ENCODE measurements at places on chromosomes 2 and 18. TPM values are rescaled to one million over a fixed set of nuclear protein-coding genes. Genes with fewer than 3 reads are reported as not detected.

- peaks cover 7% of the 10 kb centered on the region for H3K27me3 ChIP-seq
- DNase-seq = no peak
- H3K4me3 ChIP-seq = no peak overlapping the region
- H3K4me1 ChIP-seq = no peaks in the 10 kb centered on the region
- H3K27ac ChIP-seq = no peak overlapping the region
Observed at GRCh38 chr18:45329316-45329715, 286.0 kb upstream of the SLC14A2 start.

ANKRD30BL gene
- not detected for total RNA-seq

- H3K36me3 ChIP-seq = no peaks in the 10 kb centered on the region
- no peaks in the 10 kb centered on the region for H3K27me3 ChIP-seq
- peak overlapping the region; percentile 64 for H3K27ac ChIP-seq
- DNase-seq = peak; percentile 28
Observed at GRCh38 chr18:2881088-2881839, 34.5 kb downstream of the EMILIN2 start.

DNMT3A gene
- total RNA-seq = 53.5 TPM

MTIF2 gene
- total RNA-seq = 44.2 TPM

DNA sequence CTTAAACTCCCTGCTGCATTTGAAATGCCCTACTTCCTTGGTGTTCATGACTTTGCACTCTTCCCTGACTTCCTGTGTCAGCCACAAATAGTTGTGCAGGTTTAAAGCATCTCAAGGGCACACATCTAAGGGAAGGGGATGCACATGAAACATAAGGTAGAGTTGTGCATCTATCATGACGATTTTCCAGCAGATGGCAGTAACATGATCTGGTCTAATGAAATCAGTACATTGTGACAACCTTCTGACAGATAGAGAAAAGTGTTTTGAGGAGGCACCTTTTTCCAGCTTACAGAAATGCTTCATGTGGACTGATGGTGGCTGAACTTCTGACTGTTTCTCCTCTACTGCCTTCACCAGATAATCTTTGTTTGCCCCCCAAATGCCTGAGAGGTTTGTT is 238.9 kb downstream of the XIRP2 start:
- DNase-seq = no peak
- H3K36me3 ChIP-seq = no peaks in the 10 kb centered on the region
- H3K27ac ChIP-seq = no peak overlapping the region
- no peak overlapping the region for H3K4me3 ChIP-seq
- H3K27me3 ChIP-seq = no peaks in the 10 kb centered on the region

GRCh38 chr18:22347606-22348511 is 69.9 kb downstream of the CTAGE1 start:
- peaks cover 4% of the 10 kb centered on the region for H3K4me1 ChIP-seq
- H3K27ac ChIP-seq = no peak overlapping the region
- no peak for DNase-seq
- peak overlapping the region; percentile 21 for H3K4me3 ChIP-seq
- H3K36me3 ChIP-seq = no peaks in the 10 kb centered on the region

CXCR1 gene
- not detected for total RNA-seq

NTSR2 gene
- not detected for total RNA-seq

PPP1R7 gene
- total RNA-seq = 93.8 TPM

DNA sequence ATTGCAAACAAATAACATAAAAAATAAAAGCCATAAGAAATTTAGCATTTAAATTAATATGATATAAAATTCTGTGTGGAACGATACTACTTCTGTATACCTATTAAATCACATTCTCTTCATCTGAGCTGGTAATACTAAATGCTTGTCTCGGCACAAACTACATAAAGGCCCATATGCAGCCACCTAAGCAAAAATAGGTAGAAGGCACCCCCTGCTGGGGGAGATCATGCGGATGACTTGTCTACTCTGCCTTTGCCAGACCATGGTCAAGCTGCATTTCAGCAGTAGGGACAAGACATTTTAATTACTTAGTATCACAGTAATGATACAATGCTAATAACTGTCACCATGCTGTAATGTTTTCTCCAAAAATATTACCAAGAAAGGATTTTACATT is 108.0 kb downstream of the CDH19 start:
- H3K27ac ChIP-seq = no peak overlapping the region
- H3K36me3 ChIP-seq = no peaks in the 10 kb centered on the region
- no peak overlapping the region for H3K4me3 ChIP-seq
- H3K4me1 ChIP-seq = no peaks in the 10 kb centered on the region

DNA sequence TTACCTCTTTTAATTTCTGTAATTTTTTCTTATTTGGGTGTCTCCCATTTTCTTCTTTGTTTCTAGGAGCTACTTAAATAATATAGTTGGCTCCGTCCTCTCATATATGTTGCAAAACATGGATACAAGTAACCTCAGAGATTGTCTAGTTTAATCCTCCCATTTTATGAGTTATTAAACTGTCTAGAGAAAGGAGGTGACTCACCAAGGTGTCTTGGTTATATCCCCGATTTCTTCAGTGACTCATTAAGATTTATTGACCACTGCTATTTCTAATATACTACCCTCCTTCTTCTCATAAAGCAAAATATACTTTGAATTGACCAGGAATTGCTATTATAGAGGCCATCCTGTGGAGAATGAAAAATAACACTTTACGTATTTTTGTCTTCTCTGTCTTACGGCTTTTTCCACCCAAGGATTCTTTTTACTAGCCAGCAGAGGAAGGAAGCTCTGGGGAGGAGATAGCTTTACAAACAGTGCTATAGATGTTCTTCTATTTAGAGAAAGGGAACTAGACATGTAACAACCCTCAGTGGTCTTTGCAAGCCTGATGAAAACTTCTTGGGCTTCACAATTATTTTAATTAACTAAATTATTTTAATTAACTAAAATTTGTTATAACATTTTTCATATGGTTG is 300.4 kb upstream of the TNP1 start:
- H3K4me3 ChIP-seq = no peak overlapping the region
- DNase-seq = no peak
- no peak overlapping the region for H3K27ac ChIP-seq
- H3K27me3 ChIP-seq = peaks cover 11% of the 10 kb centered on the region
- no peaks in the 10 kb centered on the region for H3K36me3 ChIP-seq

ICOS gene
- 211 TPM for total RNA-seq

LINC00305 gene
- not detected for total RNA-seq

GRCh38 chr2:78423631-78424030 is 601.9 kb upstream of the REG3G start:
- DNase-seq = no peak
- H3K27ac ChIP-seq = no peak overlapping the region
- H3K4me1 ChIP-seq = no peaks in the 10 kb centered on the region
- H3K36me3 ChIP-seq = no peaks in the 10 kb centered on the region
- no peak overlapping the region for H3K4me3 ChIP-seq
- no peaks in the 10 kb centered on the region for H3K27me3 ChIP-seq

DNA sequence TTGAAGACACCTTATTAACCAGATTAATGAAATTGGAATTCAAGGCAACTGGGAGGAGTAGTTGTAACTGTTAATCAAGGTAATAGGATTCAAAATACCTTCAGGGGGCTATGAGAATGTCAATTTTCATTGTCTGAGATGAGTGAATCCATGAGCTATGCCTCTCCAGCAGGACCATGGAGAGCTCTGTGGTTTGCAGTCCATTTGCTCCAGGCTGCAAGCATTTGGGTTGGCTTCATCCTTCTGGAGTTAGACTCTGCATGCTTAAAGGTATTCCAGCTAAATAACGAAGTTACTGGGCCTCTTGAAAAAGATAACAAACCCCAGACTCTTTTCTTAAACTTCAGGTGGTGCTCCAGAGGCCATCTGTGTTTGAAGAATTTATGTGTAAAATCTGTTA is 207.1 kb upstream of the SLC8A1 start:
- no peak for DNase-seq
- H3K27ac ChIP-seq = no peak overlapping the region
- no peaks in the 10 kb centered on the region for H3K27me3 ChIP-seq

DNA sequence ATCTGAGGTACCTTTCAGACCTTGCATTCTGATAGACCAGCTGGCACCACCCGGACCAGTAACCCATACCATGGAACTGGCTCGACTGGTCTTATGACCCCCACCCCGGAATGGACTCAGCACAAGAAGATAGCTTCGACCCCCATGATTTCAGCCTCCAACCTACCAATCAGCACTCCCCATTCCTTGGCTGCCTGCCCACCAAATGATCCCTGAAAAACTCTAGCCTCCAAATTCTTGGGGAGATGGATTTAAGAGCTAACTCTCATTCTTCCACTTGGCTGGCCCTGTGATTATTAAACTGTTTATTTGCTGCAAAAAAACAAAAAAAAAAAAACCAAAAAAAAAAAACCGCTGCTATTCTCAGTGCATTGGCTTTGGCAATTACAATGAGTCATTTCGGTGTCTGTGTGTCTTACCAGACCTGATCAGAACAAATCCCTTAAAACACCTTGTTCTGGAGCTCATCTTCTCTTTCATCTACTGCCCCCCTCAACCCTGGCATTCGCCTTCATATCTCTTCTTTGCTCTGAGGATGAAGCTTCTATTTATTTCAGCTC is 60.1 kb upstream of the KIF5C start:
- H3K4me3 ChIP-seq = no peak overlapping the region
- no peaks in the 10 kb centered on the region for H3K36me3 ChIP-seq
- DNase-seq = no peak
- peaks cover 9% of the 10 kb centered on the region for H3K27me3 ChIP-seq

DNA sequence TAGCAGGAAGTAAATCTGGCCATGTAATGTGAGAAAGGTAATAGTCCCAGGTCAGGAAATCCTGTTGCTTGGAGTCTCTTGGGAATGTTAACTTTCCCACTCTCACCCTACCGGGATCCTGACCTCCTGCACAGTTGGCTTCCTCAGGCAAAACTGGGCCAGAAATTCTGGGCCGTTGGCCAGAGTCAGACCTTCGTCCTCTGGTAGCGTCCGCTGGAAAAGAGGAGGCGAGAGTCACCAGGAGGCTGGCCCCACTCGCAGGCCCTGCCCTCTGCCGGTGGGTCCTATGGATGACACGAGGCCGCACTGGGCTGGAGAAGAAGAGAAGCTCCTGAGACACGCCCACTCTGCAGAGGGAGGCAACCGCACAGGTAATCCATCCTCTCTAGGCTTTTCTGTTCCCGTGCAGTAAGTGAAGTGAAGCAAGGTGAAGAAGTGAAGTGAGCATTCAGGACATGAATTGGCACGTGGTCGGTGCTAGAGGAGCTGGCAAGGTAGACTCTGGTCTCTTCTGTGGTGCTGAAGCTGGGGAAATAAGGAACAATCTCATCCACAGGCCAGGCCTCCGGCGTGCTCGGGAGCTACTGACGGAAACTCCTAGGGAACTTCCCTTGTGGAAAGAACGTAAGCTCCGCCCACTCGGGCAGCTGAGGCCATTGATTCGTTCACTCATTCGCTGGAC is 182.7 kb upstream of the GLI2 start:
- H3K4me3 ChIP-seq = no peak overlapping the region
- peak; percentile 63 for DNase-seq
- H3K4me1 ChIP-seq = peaks cover 3% of the 10 kb centered on the region
- no peak overlapping the region for H3K27ac ChIP-seq
- H3K27me3 ChIP-seq = peaks cover 32% of the 10 kb centered on the region

DNA sequence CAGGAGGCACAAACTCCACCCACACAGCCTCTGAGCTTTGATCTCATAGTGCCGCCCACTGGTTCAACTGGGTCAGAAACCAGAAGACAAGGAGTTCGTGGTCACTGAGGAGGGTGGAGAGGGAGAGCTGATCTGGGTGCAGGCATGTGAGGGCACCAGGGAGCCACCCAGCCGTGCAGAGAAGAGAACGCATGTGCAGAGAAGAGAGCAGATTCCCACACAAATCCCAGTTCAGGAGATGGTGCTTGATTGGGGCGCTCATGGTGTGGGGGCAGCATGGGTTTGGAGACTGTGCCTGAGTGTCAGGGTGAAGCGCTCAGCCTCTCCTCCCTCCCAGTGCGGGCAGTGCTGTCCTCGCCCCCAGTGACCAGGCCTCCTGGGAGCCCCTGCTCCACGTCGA is 375.2 kb upstream of the MYT1L start:
- H3K4me1 ChIP-seq = peaks cover 23% of the 10 kb centered on the region
- H3K36me3 ChIP-seq = no peaks in the 10 kb centered on the region
- H3K27me3 ChIP-seq = no peaks in the 10 kb centered on the region
- H3K27ac ChIP-seq = no peak overlapping the region

NOSTRIN gene
- not detected for total RNA-seq

TNFAIP6 gene
- total RNA-seq = not detected

DNA sequence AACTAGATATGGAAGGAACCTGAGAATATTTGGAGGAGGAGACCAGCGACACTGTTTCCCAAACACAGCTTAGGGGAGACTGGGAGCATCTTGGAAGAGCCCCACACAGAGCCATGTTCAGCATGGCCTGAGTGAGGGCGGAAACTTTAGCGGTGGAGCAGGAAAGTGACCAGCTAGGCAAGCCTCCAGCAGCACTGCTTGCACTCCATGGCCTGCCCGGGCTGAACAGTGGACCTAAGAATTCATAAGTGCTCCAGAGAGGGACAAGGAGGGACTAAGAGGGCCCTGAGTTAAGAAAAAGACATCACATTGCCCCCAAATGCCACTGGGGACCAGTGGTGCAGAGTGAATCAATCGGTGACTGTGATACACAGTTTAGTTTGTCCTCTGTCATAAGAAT is 566.4 kb downstream of the TNS1 start:
- H3K27me3 ChIP-seq = no peaks in the 10 kb centered on the region
- peaks cover 7% of the 10 kb centered on the region for H3K4me1 ChIP-seq
- H3K27ac ChIP-seq = no peak overlapping the region
- H3K36me3 ChIP-seq = peaks cover 2% of the 10 kb centered on the region
- no peak overlapping the region for H3K4me3 ChIP-seq
- no peak for DNase-seq

- H3K4me1 ChIP-seq = peaks cover 37% of the 10 kb centered on the region
- peaks cover 20% of the 10 kb centered on the region for H3K36me3 ChIP-seq
- DNase-seq = peak; percentile 92
- peak within 1 kb of the TSS; percentile 72 for H3K4me3 ChIP-seq
- peak within 1 kb of the TSS; percentile 80 for H3K27ac ChIP-seq
Observed at GRCh38 chr2:197705121-197705911, at the start of gene MARS2. Gene MARS2, plus strand, starts transcription at chr2:197705369. Its CDS starts 37 bp downstream, at chr2:197705406.

DNA sequence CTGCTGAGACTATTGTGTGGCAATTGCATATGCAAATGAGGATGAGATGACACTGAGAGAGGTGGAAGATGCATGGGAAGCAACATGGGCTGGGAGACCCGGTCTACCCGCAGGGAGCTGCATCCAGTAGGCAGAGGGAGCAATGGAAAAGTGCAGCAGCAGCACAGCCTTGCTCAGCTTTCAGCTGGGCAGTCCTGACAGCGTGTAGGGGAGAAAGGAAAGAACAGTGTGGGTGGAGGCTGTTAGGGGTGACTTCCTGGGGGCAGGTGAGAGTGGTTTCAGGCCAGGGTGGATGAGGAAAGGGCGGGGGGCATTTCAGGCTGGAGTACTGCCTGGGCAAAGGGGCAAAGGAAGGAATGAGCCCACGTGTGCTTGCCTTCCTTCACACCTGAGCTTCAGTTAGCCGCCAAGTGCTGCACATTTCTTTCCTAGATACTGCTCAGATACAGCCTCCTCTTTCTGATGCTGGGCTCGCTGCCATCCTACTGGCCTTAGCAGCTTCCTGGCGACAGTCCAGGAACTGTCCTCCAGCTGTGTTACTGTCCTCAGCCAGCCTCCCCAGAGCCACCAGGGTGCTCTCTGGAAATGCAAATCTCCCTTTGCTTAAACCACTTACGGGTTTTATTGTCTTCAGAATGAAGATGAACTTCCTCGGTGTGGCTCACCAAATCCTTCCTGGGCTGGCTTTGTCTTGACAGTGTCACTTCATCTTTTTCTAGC is 276.3 kb downstream of the TSN start:
- no peak for DNase-seq
- no peaks in the 10 kb centered on the region for H3K4me1 ChIP-seq
- peaks cover 13% of the 10 kb centered on the region for H3K27me3 ChIP-seq
- no peaks in the 10 kb centered on the region for H3K36me3 ChIP-seq
- no peak overlapping the region for H3K4me3 ChIP-seq

MYCN gene
- total RNA-seq = not detected

- H3K36me3 ChIP-seq = no peaks in the 10 kb centered on the region
- H3K4me3 ChIP-seq = no peak overlapping the region
- no peaks in the 10 kb centered on the region for H3K27me3 ChIP-seq
- no peak for DNase-seq
- no peak overlapping the region for H3K27ac ChIP-seq
Observed at GRCh38 chr2:26011990-26012856, 21.7 kb upstream of the RAB10 start.

Measured in activated naive CD4-positive, alpha-beta T cell treated with anti-CD3 and anti-CD28 coated beads for 36 hours (primary cell).